ENCODE measurements at places on chromosomes 1 and 21.

GRCh38 chr1:94634977-94635416 is 93.4 kb upstream of the F3 start:
- no peak for DNase-seq

GRCh38 chr1:88324899-88325298 is 359.2 kb upstream of the PKN2 start:
- DNase-seq, result no peak

- DNase-seq, result no peak
These were observed 21.7 kb upstream of the C1orf174 start for GRCh38 chr1:3921765-3922164.

DNA sequence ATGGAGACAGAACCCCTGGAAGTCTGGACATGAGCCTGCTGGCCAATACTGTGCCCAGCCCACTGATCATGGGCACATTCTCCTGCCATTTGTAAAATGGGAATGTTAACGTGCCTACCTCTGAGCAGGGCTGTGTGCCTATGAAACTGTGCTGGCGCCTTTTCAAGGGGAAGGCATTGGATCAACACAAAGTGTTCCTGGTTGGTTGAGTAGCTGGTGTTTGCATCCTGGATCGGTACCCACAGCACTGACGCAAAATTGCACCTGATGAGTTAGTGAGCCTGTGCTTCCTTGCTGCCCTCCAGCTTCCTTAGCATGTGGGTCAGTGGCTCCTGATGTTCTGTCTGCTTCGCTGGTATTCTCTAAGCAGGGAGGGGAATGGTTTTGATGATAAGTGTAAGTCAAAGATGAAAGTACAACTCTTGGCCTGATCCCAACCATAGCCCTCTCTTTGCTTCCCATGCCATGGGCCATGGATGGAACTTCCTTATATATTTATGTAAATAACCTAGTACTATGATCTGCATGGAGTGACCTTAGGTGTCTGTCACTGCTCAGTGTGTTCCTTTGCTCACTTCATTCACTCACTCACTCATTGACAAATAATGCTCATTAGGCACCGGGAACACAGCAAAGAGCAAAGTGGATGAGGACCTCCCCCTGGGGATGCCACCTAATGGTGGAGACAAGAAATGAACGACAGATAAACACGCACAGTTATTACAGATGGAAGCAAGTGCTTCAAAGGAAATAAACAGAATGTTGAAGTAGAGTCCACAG is 22.7 kb downstream of the MAB21L3 start:
- DNase-seq, result no peak

GRCh38 chr1:41455479-41456332 is 28.8 kb downstream of the EDN2 start:
- DNase-seq, result no peak

GRCh38 chr1:156050376-156050775 is 3.2 kb downstream of the UBQLN4 start:
- DNase-seq, result no peak

GRCh38 chr1:65422241-65423203 is 2.1 kb downstream of the LEPR start:
- DNase-seq, result no peak

DNA sequence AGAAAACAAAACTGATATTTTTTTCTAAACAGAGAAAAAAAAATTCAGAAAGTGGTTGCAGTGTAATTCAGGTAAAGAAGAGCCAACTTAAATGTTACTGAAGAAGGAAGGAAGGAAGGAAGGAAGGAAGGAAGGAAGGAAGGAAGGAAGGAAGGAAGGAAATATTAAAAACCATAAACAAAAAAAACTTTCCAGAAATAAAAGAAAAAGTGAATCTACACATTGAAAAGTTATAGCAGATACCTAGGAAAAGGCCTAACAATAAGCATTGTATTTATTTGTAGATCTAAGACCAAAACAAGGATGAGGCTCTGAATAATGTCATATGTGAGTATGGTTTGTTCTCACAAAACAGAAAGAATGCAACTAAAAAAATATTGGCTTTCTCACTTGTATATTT is 345.4 kb upstream of the NR5A2 start:
- no peak for DNase-seq

DNA sequence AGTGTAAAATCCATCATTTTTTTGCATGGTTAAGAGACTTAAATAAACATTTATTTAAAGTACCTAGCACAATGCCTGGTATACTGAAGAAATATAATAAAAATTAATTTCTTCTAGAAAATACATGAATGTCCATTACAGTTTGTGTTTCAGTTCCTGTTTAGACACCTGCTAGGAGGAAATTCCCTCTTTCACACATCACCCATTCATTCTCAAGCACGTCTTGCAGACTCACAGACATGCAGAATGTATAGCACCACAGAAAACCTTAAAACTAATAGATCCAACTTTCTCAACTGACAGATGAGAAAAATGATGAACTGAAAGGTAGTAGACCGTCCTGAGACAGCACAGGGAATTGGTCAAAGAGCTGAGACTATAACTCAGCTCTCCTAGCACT is 172.2 kb upstream of the C8B start:
- DNase-seq, result no peak

GRCh38 chr21:36904093-36904666 is 62.3 kb downstream of the HLCS start:
- DNase-seq, result no peak

DNA sequence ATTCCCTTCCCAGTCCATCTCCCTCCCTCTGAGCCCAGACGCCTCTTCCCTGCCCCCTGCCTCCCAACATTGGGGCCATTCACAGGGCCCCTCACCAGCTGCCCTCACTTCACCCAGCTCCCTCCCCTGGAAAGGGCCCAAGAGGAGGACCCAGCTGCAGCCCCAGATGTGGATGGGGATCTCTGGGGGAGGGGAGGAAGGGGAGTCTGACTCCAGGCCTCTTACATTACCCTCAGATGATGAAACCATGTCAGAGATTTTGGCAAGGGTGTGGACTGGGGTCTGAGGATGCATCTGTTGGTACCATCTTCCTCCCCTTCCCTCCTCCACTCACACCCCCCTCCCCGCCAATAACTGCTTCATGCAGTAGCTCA is 1.1 kb upstream of the KIF21B start:
- DNase-seq, result no peak

DNA sequence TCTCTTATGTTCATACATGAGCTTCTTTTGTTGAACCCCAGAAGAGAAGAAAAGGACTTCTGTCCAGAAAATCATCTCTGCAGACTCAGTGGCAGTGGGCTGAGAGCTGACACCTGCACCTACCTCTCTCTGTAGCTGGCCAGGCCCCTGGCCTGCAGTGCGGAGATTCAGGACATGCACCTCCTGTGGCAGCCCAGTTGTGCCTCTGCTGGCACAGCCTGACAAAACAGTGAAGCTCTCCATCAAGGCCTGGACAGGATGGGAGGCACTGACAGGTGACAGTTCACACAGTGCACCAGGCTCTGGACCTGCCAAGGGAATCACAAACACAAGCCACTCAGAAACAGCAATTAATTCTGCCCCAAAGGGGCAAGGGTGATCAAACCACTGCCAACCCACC is 88.8 kb downstream of the TGFBR3 start:
- DNase-seq, result no peak

DNA sequence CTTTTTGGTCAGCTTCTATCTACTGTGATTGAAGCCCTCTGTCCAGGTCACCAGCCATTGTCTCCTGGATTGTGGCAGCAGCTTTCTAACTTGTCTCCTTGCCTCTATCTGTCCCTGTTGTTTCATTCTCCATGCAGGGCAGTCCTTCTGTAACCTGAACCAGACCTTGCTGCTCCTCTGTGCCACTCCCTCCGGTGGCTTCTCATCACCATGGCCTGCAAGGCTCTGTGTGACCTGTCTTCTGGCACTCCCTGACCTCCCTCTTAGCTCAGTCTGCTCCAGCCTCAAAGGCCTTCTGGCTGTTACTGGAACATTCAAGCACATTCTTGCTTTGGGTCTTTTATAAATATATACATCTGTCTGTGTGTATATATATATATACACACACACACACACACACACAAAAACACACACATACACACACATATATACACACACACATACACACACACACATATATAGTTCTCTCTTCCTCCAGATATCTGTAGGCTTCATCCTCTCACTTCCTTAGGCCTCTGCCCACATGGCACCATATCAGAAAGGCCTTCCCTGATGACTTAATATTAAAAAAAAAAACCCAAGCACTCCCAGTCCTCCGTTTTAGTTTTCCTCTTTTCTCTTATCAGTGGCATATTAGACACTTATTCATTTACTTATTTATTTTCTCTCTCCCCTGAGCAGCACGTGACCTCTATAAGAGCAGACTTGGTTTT is 21.2 kb upstream of the JUN start:
- DNase-seq, result no peak

DNA sequence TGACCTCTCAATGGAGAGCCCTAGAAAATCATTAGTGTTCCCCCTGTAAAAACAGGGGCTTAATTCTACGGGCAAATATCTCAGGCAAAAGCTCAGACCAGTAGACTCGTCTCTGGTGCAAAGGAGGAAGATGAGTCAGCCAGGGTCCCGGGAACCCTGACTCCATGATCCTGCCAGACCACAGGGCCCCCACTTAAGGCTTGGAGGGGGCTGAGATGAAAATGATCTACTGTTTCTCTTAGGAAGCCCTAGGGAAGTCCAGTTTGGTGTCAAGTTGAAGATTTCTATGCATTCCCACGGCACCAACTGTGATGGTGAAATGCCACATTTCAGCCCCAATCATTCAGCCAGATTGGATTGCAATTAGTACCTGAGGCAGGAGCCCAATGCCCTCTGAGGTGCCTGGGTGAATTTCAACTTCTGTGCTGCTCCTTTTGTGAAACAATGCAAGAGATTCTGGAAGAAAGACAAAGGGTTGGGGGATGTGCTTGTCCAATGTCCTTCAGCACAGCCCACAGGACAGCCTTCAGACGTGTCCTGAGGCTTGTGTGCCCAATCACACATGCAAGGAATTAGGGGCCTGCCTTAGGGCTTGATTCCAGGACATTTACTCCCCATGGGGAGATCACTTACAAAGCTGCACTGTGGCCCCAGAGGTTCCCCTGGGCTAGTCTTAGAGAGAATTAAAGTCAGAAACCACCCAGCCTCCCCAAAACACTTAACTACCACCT is 18.1 kb downstream of the NAV1 start:
- DNase-seq, result no peak

GRCh38 chr1:102842606-102843005 is 265.7 kb downstream of the COL11A1 start:
- no peak for DNase-seq

- no peak for DNase-seq
These were observed 14.4 kb upstream of the CD101 start for GRCh38 chr1:116987256-116987555.

DNA sequence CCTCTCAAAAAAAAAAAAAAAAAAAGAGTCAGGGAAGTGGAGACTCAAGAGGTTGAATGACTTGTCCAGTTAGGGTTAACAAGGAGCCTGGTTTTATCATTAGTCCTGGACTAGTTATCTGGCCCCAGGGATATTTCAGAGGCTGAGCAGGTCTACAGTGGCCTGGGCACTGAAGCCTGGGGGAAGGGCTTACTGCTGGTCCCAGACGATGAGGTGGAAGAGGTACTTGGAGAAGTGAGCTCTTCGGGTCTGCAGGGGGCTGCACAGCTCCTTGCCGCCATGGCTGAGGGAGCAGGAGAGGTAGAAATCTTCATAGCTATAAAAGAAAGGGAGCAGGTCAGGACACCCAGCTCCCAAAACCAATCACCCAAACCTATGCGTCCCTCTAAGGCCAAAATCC is 40.1 kb downstream of the PIK3C2B start:
- DNase-seq, result no peak

Measured in fibroblast of skin of left biceps (primary cell).